Nucleus accumbens (tissue), 56 donors: ENCODE measurements at places on chromosomes 1 and 21.

DNA sequence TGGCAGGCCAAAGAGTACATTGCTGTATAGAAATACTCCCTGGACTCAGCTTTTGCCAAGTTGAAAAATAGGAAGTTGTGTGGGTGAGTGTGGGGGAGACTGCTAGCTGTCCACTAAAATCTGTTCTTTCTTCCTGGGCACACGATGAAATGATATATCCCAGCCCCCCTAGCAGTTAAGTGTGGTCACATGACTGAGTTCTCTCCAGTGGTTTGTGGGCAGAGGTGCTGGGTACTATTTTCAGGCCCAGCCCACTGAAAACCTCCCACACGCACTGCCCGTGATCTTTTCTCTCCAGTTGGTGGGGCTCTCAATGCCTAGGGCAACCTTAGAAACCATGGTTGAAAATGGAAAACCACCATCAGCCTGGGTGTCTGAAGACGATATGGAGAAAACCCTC lies 119.7 kb upstream of the LMO4 start:
- no peak for DNase-seq

DNA sequence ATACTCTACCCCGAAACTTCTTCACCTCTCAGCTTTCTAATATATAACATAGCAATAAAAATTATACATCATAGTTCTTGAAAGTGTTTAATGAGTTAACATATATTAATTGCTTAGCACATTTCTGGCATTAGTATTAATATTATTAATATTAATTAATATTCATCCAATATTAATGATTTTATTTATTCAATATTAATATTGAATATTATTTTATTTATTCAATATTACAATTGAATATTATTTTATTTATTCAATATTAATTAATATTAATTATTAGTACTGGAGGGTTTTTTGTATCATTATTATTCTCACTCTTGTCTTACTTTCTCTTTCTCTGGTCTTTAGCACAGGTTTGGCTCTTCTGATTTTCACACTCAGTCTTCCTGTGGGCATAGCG lies 105.2 kb downstream of the GRIK1 start:
- no peak for DNase-seq

- no peak for DNase-seq
Observed at GRCh38 chr1:181101581-181102226, 13.2 kb downstream of the IER5 start.

DNA sequence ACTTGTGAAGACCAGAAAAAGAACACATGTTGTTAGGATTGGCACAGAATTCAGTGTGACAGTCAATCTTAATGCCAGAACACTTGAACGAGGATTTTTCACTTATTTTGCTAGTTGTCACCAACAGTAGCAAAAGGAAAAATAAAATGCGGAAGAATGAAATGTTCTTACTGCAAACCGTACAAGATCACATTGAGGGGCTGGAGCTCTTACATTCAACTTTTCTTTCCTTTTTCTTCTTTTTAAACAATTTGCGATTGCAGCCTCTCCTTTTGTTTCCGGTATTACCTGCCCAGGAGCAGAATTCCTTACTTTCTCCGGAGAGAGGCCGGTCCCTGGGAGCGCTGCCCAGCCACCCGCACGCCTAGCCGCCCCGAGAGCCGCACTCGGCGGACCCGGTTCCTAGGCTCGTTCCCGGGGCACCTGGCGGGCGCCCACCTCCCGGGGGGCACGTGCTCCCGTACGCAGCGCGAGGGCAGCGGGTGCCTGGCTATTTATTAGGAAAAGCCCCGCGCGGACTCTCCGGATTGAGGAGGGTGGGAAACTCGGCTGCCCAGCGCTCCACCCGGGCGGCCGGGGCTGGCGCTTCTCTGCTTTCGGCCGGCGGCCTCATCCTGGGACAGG lies 1.2 kb upstream of the CAMTA1 start:
- DNase-seq = no peak

DNA sequence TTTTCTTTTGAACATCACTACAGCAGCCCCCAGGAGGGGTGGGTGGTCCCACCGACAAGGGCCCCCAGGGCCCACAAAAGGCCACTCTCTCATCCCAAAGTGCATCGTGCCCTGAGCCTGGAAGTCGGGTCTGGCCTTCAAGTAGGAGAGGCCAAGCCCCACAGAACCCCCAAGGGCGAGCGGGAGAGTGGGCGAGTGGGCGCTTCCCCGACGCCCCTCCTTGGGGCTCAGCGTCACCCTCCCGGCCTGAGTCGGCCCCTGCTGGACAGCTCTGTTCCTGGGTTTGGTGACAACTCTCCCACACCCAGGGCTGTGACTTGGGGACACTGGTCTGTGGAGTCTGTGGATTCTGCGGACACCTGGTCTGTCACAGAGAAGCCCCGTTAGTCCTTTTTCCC lies 42.2 kb upstream of the COL18A1 start:
- no peak for DNase-seq

- no peak for DNase-seq
Observed at GRCh38 chr1:200771625-200772555, 33.2 kb downstream of the CAMSAP2 start.

- no peak for DNase-seq
Observed at GRCh38 chr21:37463083-37463801, 96.7 kb downstream of the DYRK1A start.

DNA sequence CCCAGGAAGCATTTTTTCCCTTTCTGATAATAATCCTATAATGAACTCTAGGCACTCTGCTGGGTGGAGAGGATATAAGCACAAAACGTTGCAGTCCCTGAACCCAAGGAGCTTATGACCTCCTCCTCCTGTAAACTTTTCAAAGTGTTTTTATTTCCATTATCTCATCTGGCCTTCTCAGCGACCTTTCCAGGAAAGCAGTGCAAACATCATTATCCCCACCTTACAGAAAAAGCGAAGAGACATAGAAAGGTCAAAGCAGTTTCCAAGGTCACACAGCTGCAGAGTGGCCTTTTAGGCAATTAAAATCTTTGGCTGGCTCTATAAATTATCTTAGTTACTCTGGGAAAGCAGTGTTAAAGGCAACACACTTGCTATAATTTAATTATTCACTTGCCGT lies 63.8 kb downstream of the OLFML3 start:
- no peak for DNase-seq

DNA sequence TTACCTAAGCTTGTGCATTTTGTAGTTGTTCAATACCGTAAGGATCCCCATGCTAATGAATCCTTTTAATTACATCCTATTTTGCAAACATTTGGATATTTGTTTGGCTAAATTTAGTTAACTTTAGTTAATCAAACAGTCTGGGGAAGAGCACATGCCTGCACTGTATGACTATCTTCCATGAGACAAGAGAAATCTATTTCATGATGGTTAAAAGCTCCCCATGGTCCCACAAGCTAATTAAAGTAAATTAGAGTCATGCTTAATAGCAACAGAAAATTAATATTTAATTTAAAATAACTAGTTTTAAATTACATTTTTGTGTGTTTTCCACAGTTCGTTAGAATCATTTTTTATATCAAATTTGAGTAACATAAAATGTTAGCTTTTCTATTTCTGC lies 95.4 kb upstream of the S1PR1 start:
- DNase-seq = no peak

DNA sequence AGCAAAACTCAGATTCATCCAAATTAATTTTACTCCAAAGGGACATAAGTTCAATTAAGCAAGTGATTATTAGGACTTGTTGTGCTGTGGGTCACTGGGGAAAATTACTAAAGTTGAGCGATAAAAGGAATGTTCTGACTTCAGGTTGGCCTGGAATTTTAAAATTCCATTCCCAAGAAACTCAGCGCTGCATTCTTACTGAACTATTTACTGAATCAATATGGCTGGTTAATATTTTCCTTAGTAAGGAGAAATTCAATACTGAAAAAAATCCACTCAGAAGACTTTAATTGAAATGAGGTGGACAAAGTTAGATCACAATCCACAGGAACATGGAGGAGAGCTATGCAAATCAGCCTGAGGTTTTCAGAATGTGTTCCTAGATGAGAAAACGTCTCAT lies 578.9 kb upstream of the NR5A2 start:
- no peak for DNase-seq

- no peak for DNase-seq
Observed at GRCh38 chr1:223319905-223320580, 43.9 kb downstream of the SUSD4 start.

- DNase-seq = no peak
Observed at GRCh38 chr1:182041615-182042014, 19.9 kb downstream of the ZNF648 start.

GRCh38 chr1:155946633-155947219 lies 5.3 kb downstream of the RXFP4 start:
- DNase-seq = no peak

- DNase-seq = no peak
Observed at GRCh38 chr1:66374148-66374547, 159.8 kb upstream of the SGIP1 start.

GRCh38 chr1:178470411-178470960 lies 26.3 kb downstream of the CLEC20A start:
- no peak for DNase-seq

- no peak for DNase-seq
Observed at GRCh38 chr1:240644732-240645131, 32.8 kb upstream of the GREM2 start.

DNA sequence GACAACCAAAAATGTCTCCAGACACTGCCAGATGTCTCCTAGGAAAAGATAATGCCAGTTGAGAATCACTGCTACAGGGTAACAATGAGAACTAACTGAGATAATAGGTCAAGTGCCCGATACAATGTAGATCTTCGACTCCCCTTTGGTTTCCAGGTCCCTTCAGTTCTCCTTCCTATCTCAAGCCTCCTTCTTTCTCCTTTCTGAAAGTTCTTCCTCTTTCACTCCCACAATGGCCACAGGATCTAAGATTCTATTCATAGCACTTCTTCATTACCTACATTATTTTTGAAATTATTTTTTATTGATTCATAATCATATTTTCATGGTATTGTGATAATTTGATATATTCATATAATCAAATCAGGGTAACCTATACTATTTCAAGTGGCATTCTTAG lies 6.3 kb downstream of the PFDN2 start:
- no peak for DNase-seq

DNA sequence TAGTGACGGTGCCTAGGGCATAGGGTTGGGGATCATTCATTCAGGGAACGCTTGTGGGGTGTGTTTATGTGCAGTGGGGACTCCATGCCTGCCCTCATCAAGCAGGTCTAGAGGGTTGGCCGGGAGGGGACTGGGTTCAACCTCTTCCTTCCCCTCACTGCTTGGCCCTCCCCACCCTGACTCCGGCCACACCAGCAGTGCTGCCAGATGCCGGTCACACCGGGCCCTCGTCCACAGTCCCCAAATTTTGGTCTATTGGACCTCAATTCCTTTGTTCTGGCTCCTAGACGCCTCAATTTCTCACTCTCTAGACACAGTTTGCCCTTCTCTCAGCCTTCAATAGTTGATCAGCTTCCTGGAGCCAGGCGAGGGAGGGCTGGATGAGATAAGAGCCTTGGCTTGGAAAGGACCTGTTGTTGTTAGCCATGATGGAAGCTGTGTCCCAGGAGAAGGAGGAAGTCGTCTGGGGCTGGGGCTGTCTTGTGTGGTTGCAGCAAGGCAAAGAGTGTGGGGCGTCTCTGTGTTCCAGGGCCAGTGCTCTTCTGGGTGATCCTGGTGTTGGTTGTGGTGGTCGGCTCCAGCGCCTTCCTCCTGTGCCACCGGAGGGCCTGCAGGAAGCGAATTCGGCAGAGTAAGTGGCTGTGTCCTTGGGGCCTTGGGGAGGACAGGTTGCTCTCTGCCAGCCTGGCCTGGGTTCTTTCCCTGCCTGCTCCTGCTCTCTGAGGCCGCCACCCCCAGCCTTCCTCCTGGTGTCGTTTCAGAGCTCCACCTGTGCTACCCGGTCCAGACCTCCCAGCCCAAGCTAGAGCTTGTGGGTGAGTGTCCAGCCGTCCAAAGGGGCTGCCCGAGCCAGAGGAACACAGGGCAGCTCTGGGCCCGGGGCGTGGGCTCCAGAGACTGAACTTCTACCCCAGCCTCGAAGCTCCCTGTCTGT lies 41.1 kb upstream of the TNFRSF1B start:
- DNase-seq = no peak

DNA sequence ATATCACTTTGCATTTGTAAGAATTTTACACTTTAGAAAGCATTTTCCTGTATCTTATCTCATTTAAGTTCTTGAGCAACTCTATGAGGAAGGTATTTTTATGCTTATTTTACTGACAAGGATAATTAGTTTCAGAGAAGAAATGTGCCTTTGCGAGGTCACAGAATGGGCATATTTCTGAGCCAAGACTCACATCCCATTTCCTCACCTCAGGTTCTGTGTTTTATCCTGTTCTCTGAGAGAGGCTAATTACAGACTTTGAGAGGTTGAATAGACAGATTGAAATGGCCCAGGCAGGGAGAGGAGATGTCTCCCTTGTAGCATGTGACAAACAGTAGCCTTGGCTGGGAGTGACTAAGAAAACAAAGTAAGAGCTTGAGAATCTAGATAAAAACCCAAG lies 39.1 kb upstream of the ZC3H11B start:
- no peak for DNase-seq

DNA sequence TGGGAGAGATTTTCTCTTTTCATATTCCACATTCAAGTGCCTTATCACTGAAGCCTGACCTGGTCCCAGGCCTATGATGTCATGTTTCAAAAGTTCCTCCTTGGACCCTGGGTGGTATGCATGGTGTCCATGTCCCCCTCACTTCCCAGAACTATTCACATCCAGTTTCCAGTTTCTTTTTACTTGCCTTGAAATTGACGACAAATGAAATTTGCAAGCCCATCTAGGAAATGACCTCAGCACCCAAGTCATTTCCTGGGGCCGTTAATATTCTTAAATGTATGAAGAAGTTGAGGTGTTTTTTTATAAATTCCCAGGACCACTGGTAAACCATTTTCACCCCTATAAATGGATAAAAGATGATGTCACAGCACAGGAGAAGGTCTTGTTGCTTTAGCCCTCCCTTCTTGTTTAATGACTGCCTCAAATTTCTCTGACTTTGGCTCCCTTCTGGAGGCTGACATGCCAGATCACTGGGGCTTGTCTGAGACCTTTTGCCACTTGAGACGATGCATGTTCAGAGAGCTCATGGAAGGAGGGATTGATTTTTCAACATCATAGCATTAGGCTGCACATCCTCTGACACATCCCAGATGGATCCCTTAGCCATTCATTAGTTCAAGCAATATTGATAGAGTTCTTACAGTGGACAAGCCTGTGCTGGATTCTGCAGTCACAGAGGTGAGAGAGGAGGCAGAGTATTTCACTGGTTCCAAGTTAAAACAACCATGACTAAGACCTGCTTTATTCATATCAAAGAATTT lies 221.3 kb downstream of the PLPP3 start:
- no peak for DNase-seq

GRCh38 chr1:92961896-92962752 lies 862 bp upstream of the DIPK1A start:
- DNase-seq = no peak

DNA sequence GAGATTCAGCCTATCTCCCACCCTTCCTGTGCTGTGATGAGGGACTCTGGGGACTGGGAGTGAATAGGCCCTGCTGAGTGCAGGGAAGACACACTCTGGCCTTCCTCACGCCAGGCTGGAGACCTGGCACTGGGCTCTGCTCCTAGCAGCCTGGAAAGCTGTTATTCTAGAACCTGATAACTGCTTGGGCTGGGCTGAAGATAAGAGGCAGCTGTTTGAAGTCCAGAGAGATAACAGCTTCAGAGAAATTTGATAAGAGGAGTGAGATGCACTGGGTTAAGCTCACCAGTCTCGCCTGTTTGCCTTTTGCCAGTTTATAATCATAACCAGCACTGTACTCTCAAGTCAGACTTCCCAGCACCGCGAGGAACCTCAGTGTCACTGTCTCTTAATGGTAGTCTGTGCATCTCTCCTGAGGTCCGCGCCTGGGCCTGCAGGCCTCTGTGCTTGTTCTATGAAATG lies 46.6 kb upstream of the GPR37L1 start:
- DNase-seq = no peak

GRCh38 chr1:161085165-161085564 lies 4.2 kb downstream of the NECTIN4 start:
- DNase-seq = no peak

- no peak for DNase-seq
Observed at GRCh38 chr1:3217181-3217641, 148.2 kb downstream of the PRDM16 start.
